ENCODE measurements at places on chromosomes 1 and 21.

- DNase-seq = no peak
These were observed 3.5 kb downstream of the OR2L13 start for GRCh38 chr1:248098529-248098928.

- DNase-seq = no peak
These were observed 15.6 kb upstream of the TTLL10 start for GRCh38 chr1:1157914-1158710.

- no peak for DNase-seq
These were observed 102.8 kb upstream of the ZNF648 start for GRCh38 chr1:182164273-182164672.

GRCh38 chr1:112033439-112034120 is 44.1 kb upstream of the KCND3 start:
- no peak for DNase-seq

- DNase-seq = no peak
These were observed 3.6 kb downstream of the NOC2L start for GRCh38 chr1:955474-955873.

DNA sequence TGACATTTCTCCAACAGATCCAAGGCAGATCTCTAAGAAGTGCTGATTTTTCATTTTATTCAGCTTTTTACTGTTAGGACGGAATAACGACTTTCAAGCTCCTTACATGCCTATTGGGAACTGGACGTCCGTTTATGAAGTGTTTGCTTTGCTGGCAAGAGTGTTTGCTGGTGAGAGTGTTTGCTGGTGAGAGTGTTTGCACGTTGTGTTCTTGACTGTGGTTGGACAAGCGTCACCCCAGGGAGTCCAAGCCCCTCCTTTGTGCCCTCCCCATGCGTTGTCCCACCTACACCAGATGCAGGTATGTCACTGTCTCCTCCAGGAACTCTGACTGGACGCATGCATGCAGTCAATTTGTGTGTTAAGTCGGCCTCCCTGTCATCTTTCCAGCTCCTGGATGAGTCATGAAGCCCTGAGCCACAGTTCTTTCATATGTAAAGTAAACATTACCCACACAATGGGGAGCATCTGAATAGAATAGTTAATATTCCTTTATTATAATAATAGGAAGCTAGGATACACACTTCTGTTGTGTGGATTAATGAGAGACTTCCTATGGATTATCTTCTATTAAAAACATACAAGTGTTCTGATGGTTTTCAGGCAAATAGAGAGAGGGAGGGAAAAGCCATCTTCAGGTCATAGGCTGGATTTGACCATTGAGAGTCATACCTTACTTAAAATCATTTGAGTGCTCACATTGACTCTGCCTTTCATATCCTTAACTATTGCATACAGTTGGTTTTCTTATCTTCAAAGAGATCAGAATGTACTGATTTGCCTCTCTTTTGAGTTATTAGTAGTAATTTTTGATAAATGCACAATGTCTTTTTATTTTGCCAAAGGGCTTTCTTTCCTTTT is 119.2 kb downstream of the GALNT2 start:
- no peak for DNase-seq

- no peak for DNase-seq
These were observed 35.6 kb downstream of the MRPL39 start for GRCh38 chr21:25571726-25572121.

- peak; percentile 54 for DNase-seq
These were observed 104.4 kb upstream of the GNG12 start for GRCh38 chr1:67937651-67938050.

GRCh38 chr1:100575406-100575805 is 37.5 kb downstream of the GPR88 start:
- DNase-seq = no peak

GRCh38 chr1:28480308-28480707 is 25.5 kb upstream of the RCC1 start:
- DNase-seq = peak; percentile 69

DNA sequence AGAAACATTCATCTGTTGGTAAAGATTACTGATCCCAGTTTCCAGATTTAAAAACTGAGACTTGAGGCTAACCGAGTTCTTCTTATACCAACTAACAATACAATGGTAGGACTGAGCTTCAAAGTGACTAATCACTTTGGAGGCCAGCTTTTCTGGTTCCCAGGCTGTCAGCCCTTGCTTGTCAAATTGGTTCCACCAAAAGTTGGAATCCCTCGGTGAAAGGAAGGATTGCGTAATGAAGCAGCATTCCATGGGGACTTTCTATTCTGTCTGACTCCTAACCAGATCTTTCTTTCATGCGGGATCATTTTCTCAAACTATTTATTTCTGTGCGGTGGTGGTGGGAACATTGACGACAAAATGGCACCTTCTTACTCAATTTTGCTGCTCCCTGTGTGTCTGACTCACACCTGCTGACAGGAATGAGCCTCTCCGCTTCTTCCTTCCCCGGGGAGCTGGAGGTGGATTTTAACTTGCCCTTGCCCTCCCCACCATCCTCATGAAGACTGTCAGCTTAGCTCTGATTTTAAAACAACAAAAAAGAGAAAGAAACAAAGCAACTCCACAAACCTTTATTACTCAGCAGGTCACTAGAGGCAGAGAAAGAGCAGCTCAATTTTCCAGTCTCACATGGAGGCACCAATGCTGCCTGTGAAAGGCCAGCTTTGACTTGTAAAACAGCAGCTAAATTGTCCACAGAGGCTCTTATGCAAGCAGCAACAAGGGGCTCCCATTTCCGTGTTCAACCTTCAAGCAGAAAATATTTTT is 32.9 kb upstream of the RASAL2 start:
- DNase-seq = no peak

- DNase-seq = no peak
These were observed 356.4 kb downstream of the PTPRU start for GRCh38 chr1:29592731-29593130.

- DNase-seq = peak; percentile 28
These were observed 9.8 kb downstream of the THAP3 start for GRCh38 chr1:6634371-6635052.

GRCh38 chr1:213176341-213176740 is 125.3 kb downstream of the RPS6KC1 start:
- DNase-seq = no peak

DNA sequence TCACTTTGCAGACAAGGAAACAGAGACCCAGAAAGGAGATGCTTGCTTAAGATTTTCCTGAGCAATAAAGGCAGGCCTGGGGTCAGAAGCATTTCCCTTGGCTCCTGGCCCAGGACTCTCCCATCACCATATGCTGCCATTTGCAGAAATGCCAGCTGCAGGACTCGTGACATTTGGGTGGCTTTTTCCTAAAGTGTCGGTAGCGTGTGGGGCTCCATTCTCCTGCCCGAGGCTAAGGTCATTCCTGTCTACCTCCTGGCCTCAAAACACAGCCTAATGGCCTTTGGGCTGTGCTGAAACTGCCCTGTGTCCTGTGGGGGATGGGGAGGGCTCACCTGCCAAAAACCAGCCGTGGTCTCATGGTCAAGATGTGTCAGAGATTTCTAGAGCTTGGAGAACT is 216.1 kb upstream of the EDN2 start:
- no peak for DNase-seq

DNA sequence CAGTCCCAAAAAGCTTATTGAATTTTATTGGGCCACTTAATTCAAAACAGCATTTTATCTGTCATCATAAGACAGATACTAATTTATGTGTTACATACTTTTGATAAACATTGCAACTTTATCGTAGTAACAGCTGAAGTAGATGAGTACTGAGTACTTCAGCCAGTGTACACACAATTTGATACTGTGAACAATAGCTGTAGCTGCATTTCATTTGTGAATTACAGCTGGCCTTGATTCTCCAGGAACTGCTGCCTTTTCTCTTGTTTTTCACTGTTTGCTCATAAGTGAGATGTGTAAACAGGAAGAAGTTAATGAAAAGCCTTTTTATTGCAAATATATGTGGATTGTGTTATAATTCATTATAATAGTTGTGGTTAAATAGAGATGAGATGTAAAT is 10.2 kb downstream of the UAP1 start:
- DNase-seq = no peak

- no peak for DNase-seq
These were observed 45.5 kb downstream of the GIPC2 start for GRCh38 chr1:78091215-78091813.

- DNase-seq = no peak
These were observed 9.6 kb downstream of the TRIM11 start for GRCh38 chr1:228396770-228397662.

GRCh38 chr1:94803106-94803505 is 17.1 kb upstream of the SLC44A3 start:
- DNase-seq = no peak

- no peak for DNase-seq
These were observed 39.9 kb downstream of the STPG1 start for GRCh38 chr1:24373710-24374109.

DNA sequence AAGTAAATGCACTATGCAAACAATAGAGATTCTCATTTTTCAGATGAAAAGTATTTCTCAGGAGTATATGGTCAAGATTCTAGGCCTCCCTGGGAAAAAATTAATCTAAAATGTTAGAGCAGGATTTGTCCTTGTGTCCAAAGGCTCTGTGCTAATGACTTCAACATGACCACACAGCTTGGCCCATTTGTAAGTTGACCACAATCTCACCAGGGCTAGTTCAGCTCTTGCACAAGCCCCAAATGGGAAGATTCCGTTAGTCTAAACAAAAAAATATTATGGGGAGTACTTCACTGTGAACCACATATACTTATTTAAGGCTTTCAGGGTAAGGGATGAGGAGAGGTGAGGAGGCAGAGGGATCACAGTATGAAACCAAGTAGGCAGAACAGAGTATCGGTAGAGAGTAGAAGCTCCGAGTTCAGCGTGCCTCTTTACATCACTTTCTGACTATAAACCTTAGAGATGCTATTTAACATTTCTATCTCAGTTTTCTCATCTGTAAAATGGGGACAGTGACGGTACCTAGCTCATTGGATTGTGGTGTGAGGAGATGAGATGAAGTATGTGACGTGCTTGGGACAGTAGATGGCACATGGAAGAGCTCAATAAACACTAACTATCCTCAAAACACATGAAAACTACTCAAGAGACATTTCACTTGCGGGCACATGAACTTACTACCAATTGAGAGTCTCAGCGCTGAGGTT is 37.8 kb upstream of the CTTNBP2NL start:
- DNase-seq = no peak

DNA sequence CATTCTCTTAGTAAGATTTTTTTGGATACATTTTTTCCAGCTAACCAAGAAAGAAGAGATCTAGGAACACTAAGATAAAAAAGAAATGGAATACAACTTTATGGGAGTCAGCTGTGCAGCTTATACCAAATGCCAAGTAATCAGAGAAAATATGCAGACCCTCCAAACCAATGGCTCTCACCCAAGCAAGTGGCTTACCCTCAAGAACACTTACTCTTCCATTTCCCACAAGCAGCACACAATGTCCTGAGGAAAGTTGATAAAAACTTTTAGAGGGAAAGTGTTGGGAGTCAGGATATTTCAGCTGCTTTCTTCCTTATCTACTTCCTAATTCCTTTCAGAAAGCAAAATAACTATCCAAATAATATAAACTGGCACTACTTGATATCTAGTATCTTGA is 631.8 kb downstream of the RWDD3 start:
- DNase-seq = no peak

- no peak for DNase-seq
These were observed 667 bp upstream of the CYB561D1 start for GRCh38 chr1:109493227-109493626.

GRCh38 chr1:39575191-39576015 is 1.2 kb downstream of the PABPC4 start:
- DNase-seq = peak; percentile 27

DNA sequence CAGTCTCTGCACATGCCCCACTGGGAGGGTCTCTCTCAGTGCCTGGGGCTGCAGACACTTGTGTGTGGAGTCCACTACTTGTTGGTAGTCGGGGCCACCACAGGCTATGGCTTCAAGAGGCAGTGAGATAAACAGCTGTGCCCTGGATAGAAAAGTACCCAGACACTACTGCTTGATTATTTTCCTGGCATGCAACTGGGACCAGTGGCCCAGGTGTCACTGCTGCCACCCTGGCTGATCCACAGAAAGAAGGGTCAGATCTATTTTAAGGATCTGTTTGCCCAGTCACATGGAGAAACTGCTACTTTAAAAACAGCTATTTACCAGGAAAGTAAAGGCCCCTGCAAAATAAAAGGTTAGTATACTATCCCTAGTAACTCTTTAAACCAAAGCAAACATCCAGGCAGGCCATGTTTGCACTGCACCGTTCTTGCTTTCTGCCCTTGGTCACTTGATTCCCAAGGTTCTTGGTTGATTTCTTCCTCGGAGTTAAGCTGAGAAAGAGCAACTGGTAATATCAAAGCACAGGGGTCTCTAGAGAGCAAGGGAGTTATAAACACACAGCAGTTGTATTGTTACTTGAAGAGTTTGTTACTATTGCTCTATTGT is 99.9 kb downstream of the GLUL start:
- no peak for DNase-seq

DNA sequence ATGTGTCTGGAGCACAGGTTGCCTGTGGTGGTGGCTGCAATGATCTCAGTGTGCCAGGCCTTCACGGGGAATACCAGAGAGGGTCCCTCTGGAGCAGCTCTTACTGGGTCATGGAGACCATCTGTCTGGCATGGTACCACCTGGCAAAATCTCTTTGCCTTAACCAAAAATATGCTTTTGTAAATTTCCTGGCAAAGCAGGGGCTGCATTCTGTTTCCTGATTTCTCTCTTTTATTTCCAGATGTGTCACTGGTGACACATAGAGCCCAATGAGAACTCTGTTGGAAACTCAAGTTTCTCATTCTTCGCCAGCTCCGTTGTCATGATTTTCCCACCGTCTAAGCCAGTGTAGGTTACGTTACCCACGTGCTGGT is 136.5 kb downstream of the FGGY start:
- DNase-seq = no peak

DNA sequence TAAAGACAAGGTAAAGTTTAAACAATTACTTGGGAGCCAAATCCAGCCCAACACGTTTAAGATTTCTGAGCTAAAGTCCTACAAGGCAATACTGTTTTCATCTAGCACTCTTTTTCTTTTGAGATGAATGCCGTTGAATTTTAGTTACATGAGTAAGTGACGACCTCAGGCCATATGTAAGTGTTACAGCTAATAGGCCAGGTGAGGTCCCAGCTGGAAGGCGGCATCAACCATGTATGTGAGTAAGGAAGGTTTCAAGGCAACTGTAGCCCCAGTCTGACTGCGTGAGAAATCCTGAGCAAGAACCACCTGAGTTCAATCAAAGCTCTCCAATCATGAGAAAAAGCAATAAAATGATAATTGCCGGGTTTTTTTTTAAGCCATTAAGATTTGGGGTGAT is 41.5 kb upstream of the EGLN1 start:
- no peak for DNase-seq

DNA sequence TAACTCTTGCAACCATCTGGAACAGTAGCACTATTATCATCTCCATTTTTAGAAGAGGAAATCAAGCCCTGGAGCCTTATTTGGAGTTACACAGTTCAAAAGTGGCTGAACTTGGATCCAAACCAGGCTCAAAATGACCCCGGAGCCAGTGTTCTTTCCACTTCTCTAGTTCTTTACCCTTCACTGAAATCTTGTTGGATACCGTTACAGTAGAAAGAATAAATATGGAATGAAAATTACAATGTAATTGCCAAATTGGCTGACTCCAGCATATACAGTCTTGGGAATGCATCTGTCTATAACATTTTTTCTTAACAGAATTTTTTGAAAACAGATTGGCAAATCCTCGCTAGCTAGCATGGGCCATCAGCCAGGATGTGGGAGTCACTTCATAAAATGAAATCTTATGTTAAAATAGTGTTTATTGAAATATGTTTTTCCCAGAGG is 261.4 kb downstream of the CTH start:
- no peak for DNase-seq

GRCh38 chr1:56517404-56518130 is 61.8 kb downstream of the PLPP3 start:
- no peak for DNase-seq
